ENCODE measurements at places on chromosomes 2 and 18.

DNA sequence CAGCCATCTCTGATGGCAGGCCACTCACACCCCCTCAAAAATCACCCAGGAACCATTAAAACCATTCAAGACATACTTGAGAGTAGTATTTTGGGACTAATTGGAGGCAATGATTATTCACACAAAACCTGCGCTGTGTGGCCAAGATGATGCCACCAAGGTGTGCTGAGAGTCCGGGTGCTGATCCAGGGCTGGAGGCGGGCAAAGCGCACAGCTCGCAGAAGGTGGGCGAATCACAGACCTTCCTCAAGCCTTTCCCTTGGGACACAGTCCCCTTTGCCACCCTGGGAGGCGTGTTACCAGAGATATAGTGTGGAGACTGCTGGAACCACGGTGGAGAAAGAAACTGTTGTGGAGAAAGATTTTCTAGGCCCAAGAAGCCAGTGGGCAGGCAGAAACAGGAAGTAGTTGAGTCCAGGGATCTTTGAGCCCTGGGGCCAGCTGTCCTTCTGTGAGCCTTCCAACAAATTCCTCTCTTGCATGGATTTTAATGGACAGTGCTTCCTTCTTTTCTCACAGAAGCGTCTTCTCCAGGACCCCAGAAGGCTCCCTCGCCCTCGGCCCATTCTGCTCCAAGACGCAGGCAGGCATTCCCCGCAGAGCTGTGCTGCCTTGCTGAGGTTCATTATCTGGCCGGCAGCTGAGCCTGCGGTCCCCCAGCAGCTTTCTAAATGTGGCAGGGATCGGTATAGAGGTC is 8.0 kb downstream of the COPS9 start:
- DNase-seq: peak; percentile 41

- DNase-seq: peak; percentile 61
These were observed 16.5 kb upstream of the PSD4 start for GRCh38 chr2:113157118-113157896.

GRCh38 chr2:161067846-161068350 is 92.3 kb upstream of the TANK start:
- no peak for DNase-seq

DNA sequence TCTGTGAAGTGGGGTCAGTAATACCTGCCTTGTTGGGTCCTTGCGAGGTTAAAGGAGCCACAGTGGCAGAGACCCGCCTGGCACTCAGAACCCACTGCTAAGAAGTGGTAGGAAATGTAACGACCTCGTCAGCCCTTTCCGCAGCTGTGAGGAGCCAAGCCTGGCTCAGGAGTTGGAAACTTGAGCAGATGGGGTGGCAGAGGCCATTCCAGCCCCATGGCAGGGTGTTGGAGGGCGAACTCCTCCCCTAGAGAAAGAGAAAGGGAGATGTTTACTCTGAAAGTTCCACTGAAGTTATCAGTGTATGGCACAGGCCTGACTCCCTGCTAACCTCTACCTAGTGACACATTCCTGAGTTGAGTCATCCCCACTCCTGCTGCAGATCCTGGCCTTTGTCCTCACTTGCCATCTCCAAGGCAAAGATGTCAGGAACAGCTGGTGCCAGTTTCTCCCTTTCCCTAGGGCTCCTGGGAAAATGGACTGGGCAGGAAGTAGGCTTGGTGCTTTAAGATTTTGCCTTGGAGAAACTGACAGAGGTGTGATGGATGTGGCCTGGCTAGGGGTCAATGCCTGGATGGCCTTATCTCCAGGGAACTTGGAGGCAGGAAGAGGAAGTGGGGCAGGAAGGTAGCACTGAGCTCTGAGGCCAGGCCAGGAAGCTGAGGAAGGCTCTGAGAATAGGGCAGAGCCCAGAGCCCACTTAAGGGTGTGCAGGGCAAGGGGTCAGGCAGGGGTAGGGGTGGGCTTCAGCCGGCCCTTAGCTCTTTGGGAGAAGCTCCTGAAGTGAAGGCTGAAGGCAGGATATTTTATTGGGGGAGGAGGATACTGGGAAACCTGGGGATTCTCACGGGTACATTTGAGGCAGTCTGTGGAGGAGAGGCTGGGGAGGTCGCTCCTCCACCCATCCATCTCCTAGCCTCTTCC is 888 bp downstream of the VAMP5 start:
- no peak for DNase-seq

- peak; percentile 90 for DNase-seq
These were observed 780 bp upstream of the BCL2 start for GRCh38 chr18:63320123-63320974.

DNA sequence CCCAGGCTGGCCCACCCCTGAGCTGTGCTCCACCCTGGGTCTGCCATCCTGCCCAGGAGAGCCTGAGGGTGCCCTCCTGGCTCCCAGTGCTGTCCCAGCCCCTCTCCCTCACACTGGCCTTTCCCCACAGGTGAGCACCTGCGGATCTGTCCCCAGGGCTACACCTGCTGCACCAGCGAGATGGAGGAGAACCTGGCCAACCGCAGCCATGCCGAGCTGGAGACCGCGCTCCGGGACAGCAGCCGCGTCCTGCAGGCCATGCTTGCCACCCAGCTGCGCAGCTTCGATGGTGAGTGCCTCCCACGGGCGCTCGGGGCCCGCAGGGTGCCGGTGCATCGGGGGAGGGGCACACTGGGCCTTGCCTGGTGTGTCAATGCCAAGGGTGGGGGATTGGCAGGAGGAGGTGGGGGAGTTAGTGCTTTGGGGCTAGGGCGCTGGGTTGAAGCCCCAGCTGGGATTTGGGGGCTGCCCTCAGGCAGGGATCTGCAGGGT is 23.5 kb downstream of the GPC1 start:
- DNase-seq: no peak

- no peak for DNase-seq
These were observed 981.0 kb upstream of the CDH2 start for GRCh38 chr18:29157905-29158304.

- no peak for DNase-seq
These were observed 26.7 kb downstream of the LPIN1 start for GRCh38 chr2:11773111-11773510.

DNA sequence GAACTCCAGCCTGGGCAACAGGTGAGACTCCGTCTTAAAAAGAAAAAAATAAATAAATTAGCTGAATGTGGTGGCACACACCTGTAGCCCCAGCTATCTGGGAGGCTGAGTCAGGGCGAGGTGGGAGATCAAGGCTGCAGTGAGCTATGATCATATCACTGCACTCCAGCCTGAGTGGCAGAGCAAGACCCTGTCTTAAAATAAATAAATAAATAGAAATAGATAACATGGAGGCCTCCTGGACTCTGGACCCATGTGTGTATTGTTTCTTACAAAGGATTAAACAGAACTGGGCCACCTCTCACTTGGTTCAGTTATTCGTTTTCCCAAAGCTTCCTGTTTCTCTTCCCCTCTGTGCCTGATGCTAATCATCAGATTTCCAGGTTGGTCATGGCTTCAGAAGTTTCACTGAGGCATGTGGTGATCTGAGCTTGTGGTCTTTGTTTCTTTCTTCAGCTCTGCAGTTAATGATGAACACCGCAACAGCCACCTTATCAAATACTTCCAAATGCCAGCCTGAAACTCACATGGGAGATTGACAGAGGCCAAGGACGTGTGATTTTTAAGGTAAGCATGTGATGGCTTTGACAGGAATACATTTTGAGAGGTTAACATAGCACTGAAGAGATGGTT is 83.3 kb upstream of the MAP4K4 start:
- DNase-seq: no peak

GRCh38 chr2:24984912-24985311 is 13.2 kb upstream of the DNAJC27 start:
- DNase-seq: peak; percentile 88

- DNase-seq: no peak
These were observed 51.1 kb downstream of the MYO5B start for GRCh38 chr18:50143886-50144285.

DNA sequence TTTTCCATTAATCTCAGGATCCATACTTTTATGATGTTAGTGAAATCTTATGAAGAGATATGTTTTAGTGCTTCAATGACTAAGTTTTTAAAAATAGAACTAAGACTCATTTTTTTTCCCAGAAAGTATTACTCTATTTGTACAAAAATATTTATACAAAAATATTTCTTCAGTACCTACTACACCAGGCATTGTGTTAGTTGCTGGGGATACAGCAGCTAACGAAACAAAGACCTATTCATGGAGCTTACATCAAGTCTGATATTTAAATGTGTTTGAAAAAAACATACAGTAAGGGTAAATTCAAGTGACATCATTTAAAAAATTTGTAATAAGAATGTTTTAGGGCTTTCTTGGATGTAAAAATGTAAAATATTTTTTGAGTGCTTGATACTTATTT is 11.6 kb downstream of the VAPA start:
- DNase-seq: no peak

DNA sequence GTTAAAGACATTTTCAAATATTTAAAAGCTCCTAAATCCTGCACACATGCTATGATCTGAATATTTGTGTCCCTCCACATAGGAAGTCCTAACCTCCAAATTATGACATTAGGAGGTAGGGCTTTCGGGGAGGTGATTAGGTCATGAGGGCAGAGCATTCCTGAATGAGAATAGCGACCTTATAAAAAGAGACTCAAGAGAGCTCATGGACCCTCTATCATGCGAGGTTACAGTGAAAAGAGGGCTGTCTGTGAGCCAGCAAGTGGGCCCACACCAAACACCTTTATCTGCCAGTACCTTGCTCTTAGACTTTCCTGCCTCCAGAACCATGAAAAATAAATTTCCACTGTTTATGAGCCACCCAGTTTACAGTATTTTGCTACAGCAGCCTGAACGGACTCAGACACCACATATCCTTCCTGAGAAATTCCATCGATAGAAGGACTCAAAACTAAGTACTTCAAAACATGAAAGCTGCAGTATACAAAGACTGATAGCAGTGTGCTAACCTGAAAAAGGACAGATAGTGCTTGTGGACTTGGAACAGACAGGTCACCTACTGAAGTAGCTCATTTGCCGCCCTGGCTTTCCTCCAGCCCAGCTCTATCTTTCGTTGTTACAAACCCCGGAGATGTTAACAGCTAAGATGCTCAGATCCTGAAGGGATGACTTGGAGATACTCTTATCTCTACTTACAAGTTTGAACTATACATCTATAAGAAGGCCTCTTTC is 13.8 kb downstream of the FAM210A start:
- DNase-seq: no peak

DNA sequence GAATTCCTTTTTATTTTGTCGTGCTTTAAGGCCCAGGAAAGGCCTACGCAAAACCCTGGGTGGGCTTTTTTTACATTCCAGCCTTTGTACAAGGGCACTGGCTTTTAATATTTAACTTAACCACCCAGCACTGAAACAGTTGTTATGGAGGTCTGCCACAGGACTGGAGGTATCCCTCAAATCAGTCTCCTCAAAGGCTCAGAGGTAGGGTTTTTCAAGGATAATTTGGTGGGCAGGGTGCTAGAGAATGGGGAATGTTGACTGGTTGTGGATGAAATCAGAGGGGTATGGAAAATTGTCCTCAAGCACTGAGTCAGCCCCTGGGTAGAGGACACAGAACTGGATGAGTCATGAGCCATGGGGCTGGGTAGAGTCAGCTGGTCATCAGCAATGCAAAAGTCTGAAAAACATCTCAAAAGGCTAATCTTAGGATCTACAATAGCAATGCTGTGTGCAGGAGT is 443.1 kb downstream of the THSD7B start:
- DNase-seq: no peak

DNA sequence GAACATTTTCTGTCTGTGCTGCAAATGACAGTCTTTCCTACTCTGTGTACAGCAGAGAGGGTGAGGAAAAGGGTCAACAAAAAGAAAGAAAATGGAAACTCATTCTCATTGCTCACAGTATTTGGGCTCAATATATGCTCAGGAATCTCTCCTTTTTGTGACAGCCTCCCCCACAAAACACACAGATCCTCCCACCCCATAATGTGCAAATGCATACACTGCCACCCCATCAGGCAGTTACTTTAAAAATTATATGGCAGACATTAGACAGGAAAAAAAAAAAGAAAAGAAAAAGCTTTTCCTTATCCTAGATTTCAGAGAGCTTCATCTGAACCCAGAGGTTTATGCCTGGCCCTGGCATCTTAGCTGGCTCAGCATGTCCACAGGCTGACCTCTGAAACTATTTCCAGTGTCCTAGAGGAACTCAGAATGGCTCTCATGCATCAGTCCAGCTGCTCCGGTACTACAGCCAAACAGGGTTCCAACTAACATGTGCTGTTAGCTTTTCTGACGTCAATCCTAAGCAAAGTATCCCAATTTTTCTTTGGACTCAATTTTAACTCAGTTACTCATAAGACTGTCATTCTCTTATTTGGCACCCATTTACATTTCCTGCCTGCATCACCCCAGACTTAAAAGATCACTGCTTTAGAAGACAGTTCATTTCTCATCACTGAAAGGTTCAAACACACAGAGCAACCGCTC is 105.9 kb downstream of the RBMS1 start:
- peak; percentile 73 for DNase-seq

DNA sequence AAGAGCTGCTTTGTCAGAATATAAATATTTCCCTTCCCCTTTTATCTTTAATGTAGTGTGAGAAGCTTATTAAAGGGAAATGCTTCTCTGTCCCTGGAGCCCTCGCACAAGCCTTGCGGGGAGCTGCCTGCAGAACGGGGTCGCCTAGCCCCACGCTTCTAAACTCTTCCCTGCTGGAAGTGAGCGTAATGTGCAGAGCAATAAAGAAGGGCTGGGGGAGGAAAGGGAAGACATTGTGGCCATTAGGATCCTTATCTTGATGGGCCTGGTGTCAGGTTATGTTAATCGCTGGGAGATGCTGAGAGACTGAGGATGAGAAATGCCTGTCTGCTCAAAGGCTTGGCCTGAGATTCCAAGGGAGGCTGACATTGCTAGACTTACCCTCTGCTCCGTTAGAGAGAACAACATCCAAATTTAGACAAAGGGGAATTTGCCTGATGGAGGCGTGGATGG is 18.9 kb upstream of the FZD7 start:
- DNase-seq: no peak

GRCh38 chr18:48230467-48231113 is 178.6 kb downstream of the ZBTB7C start:
- DNase-seq: no peak

GRCh38 chr2:205439621-205440020 is 242.7 kb upstream of the NRP2 start:
- DNase-seq: no peak

DNA sequence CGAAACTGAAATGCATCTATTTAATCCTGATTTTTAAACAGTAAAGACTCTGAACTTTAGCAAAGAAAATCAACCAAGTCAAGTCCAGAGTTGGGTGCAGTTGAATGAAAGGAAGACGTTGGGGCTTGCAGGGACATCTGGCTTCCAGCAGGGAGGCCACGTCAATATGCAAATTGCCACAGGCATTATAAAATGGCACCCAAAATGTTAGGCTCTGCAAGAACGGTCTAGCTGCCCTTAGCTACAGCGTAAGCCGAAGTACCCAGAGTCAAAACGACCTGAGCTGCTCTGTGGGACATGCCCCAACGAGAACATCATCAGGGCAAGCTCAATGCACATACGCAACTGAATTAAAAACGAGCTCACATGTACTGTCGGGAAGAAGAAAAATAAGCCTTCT is 30.7 kb downstream of the DOCK10 start:
- DNase-seq: no peak

GRCh38 chr2:101850450-101850849 is 141.3 kb upstream of the IL1R2 start:
- no peak for DNase-seq
